ENCODE measurements at places on chromosomes 7 and 10.

GRCh38 chr7:151393031-151393977 is 16.5 kb downstream of the WDR86 start:
- no peak for DNase-seq

DNA sequence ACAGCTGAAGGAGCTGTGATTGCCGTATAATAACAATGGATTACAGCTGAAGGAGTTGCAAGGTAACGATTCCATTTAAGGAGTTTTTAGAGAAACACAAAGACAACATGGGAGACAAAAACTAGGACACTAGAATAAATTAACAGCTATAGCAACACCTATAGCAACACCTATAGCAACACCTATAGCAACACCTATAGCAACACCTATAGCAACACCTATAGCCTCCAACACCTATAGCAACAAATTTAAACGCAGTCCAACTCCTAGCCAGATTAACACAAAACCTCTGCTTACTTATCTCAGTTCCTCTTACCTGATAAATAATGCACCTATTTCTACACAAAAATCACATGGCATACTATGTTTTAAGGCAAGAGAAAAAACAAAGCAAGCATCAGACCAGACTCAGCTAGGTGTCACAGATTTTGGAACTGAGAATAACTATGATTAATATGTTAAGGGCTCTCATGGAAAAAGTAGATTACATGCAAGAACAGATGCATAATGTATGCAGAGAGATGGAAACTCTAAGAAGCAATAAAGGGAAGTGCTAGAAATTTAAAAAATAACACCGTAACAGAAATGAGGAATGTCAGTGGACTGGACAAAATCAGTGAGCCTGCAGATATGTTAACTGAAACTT is 55.7 kb upstream of the SRPK2 start:
- no peak for DNase-seq

GRCh38 chr7:139915268-139915863 is 86.3 kb downstream of the TBXAS1 start:
- DNase-seq = no peak

DNA sequence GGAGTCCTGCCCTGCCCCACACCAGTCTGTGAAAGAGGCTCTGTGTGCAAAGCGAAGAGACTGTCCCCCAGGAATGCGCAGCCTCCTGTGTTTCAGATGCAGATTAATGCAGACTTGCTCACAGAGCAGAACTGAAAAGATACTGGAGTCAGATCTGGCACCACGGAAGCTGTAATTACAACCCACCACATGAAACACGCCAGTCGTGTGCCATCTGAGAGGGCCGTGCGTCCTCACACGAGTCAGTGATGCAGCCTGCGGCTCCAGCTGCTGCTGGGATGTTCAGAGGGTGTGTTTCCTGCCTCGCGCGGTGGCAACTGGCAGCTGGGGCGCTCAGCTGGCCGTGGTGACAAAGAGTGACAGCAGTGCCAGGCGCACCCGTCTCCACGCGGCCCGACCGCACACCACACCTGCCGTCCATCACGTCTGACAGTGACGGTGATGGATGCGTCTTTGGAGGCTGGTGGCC is 50.0 kb downstream of the NKX6-2 start:
- DNase-seq = no peak

GRCh38 chr7:137791930-137792329 is 54.8 kb downstream of the DGKI start:
- no peak for DNase-seq

DNA sequence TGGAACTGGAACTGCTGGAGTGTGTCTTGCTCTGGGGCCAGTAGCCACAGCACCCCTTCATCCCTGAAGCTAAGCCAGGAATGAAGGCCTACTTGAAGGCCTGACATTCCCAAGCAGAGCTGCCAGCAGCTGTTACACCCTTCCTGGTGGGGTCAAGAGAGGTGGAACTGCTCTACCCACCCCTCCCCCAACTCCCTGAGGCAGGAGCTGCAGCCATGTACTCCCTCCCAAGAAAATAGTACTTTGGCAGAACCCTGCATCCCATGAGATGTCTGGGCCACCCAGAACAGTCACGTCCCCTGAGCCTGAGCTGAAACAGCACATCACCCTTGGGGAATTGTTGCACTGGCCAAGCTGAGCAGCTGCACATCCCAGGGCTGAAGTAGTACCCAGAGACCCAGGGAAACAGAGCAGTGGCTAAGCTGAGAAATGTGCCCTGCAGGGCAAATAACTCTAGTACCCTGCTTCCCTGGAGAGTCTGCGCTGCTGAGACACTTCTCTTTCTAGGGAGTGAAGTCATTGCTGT is 63.4 kb upstream of the PLA2G12B start:
- DNase-seq = no peak

- DNase-seq = peak; percentile 85
These were observed 6.6 kb upstream of the ITIH2 start for GRCh38 chr10:7696545-7696944.

DNA sequence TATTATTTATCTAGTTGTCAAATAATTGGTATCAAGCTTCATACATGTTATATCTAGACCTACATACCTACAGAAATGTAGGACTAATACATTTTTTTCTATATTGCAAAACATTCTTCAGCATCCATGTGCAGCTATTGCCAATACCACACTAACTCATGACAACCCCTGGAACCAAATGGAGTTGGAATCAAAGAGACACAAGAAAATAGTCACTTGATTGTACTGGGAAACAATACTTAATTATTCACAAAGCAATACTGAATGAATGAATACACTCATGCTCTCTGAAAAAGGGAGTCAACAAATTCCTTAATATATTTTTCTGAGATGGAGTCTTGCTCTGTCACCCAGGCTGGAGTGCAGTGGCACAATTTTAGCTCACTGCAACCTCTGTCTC is 10.4 kb upstream of the CFAP43 start:
- DNase-seq = no peak

- no peak for DNase-seq
These were observed 509.3 kb upstream of the KLF6 start for GRCh38 chr10:4294271-4294670.

DNA sequence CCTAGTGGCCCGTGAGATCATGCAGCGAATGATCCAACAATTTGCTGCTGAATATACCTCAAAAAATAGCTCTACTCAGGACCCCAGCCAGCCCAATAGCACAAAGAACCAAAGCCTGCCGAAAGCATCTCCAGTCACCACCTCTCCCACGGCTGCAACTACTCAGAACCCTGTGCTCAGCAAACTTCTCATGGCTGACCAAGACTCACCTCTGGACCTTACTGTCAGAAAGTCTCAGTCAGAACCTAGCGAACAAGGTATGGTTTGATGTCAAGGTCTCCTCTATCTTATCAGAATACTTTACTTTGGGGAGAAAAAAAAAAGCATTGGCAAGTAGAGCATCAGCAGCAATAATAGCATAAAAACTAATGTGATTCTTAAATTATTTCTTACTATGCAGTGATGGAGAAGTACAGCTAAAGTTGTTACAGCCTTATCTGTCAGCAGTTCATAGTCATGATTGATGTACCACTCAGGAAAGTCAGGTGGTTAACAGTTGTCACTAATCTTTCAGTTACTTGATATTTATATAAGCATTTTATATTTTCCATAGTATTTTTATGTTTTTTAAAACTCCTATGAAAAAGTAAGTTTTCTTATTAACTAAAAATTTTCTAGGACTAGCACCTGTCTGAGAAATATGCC is 117.1 kb downstream of the LCOR start:
- DNase-seq = no peak

DNA sequence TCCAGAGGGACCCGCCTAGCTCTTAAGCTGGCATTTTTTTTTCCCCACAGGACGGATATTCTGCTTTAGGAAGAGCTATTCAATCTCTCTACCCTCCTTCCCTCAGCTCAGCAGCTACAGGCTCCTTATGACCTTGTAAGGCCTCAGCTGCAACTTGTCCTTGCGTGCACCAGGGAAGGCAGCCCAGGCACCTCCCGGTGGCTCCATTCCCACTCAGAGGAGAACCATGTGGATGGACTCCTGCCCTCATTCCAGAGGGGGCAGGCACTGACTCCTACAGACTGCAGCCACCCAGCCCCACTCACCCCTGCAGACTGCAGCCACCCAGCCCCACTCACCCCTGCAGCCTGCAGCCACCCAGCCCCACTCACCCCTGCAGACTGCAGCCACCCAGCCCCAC is 73.7 kb downstream of the ITIH5 start:
- no peak for DNase-seq

DNA sequence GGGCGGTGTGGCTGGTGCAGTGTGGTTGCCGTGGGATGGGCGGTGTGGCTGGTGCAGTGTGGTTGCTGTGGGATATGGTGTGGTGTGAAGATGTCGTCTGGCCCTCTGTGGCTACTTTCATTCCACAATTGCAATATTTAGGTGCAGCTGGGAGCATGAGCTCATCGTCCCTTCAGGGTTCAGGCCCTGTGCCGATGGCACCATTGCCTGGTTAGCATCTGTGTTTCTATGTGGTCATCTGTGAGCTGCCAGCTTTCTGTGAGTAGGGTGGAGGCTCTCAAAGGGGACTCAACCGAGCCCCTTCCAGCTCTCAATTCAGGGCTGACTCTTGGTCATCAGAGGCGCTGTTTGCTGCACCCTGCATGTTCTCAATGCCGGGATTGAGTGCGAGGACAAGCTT is 3.6 kb downstream of the ADGRA1 start:
- DNase-seq = no peak

DNA sequence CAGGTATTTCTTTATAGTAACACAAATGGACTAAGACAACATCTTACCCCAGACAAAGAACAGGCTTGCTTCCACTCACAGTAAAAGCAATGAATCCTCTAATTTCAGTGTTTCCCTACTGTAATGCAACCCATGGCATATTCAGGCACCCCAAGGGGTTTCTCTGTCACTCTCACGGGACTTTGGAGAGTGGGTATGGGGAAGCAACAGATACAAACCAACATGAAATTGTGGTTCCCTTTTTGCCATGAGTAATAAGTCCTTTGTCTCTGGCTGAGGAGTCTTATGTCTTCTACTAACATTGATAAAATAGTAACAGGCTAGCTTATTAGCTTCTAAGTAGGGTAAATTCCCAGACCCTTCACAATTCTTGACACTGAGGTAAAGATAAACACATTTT is 51.4 kb upstream of the AOAH start:
- no peak for DNase-seq

- no peak for DNase-seq
These were observed 5.5 kb upstream of the OPN4 start for GRCh38 chr10:86648704-86649427.

DNA sequence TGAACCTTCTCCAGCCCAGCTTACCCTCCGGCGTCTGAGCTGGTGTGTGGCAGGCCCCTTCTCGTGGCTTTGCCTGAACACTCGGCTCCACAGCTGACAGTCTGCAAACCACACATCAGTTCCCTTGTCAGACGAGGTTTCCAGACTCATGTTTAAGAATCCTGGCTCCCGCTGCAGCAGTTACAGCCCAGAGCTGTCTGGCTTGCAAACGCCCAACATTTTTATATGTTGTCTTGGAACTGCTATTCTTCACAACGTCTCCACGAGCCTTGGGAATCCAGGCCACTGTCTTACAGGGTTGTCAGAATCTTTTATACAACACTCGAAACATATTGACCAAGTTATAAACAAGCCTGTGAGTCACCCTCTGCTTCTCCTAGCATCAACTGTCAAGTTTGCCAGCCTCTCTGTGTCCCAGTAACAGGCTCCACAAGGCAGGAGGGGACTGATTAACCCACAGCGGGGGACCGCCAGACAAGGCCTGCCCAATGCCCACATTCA is 68.1 kb downstream of the TNS3 start:
- no peak for DNase-seq

- peak; percentile 64 for DNase-seq
These were observed 39.4 kb upstream of the AGK start for GRCh38 chr7:141511676-141512396.

- no peak for DNase-seq
These were observed 2.2 kb upstream of the FZD8 start for GRCh38 chr10:35644050-35644950.

DNA sequence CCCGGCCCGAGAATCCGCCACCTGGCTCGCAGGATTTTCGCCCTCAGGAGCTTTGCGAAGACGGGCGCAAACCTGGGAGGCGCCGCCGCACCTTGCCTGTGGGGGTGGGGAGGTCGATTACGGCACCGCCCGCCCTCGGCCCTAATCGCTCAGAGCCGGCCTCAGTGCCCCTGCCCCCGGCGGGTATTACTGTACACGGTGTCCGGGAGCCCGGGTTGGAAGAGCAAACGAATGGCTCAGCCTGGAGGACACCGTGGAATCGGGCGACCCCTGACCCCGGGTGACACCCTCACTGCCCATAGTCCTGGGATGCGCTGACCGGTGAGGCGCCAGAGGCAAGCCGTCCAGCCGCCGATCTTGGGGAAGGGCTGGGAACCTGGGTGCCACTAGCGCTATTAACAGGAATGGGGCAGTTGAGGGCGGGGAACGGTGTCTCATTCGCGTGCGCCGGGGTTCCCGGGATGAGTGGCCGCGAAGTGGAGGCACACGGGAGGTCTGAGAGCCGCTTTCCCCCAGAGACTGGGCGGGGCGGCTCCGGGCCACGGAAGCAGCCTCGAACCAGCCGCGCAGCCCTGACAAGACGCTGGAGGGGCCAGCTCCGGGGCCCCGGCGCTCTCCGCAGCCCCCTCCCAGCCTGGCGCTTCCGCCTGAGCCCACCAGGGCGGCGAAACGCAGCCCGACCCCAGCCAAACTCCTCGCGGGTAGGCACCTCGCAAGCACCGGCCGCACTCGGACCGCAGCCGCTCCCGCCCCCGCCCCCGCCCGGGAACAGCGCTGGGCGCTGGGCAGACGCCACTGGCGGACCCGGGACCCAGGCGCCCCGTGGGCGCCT is 167.5 kb downstream of the NRF1 start:
- DNase-seq = no peak

DNA sequence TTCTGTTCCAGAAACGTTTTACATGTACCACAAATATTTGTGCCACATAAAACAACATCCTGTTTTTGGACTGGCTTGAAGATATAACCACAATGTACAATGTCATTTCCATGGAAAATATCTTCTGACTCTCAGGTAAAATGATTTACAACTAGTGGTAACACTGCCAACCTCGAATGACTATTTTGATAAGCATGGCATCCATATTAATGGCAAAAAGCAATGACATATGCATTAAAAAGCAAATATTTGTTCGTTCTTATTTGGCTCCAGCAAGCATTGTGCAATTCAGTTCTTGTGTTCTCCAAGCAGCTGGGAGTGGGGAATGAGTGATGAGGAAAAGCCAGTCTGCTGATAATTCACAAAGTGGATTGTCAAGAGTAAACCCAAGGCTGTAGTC is 289.0 kb downstream of the PLXDC2 start:
- no peak for DNase-seq

DNA sequence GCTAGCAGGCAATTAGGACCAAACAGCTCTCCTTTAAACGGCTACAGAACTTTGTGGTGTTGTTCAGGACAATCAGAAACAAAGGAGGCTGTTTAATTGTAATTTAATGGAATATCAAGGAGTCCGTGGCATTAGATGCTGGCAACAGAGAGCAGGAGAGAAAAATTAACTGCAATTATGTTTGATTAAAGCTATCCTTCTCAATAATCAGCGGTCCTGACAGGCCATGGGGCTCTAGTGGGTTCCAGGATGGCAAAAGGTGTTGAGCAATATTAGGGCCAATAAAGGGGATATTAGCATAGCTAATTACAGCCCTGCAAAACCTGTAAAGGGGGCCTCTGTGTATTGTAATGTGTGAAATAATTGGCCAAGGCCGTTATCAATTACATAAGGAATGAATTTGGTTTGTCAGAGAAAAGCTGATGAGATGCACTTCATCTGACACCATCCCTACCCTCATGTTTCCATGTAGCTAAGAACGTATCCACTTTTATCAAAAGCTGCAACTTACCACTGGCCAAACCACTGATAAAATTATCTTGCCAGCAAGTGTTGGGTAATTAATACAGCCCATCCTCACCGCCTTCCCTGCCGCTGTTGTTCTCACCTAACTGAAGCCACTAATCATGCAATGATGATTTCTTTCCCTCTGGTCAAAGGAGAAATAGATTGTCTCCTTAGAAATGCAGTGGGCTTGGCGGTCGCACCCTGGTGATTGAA is 81.6 kb downstream of the EBF3 start:
- DNase-seq = no peak
